CD4-positive, alpha-beta T cell treated with Interleukin-15 for 4 hours (primary cell): ENCODE measurements at places on chromosomes 1 and 21.

DNA sequence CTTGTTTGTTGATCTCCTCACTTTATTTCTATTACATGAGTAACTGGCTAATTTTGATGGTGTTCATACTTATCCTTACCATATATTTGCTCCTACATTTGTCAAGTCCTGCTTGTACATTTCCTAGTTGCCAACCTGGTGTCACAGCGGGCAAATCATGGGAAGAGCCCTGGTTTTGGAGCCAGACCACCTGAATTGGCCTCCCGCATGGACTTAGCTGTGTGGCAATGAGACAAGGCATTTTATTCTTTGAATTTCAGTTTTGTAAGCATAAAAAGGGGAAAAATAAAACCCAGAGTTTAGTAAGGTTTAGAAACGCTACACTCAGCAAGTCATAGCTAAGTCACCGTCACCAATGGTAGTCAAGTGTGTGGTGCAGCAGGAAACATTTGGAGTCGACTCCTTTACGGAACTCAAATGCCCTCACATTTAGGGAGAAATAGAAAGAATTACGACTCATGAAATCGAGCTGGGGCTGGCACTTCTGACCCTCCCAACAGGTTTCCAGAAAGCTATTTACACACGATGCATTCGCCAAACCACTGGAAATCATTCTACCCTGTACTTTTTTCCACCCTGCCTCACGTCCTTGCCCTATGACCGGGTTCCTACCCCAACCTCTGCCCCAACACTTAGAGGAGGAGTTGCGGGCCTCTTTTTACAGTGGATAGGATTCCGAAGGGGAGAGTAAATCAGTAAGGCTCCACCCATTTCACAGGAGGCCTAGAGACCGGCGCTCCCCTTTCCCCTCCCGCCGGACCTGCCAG, 492 bp upstream of the PGM1 start:
- no peak for DNase-seq

- no peak for DNase-seq
These were observed 36.7 kb upstream of the LHX4 start for GRCh38 chr1:180193141-180194047.

DNA sequence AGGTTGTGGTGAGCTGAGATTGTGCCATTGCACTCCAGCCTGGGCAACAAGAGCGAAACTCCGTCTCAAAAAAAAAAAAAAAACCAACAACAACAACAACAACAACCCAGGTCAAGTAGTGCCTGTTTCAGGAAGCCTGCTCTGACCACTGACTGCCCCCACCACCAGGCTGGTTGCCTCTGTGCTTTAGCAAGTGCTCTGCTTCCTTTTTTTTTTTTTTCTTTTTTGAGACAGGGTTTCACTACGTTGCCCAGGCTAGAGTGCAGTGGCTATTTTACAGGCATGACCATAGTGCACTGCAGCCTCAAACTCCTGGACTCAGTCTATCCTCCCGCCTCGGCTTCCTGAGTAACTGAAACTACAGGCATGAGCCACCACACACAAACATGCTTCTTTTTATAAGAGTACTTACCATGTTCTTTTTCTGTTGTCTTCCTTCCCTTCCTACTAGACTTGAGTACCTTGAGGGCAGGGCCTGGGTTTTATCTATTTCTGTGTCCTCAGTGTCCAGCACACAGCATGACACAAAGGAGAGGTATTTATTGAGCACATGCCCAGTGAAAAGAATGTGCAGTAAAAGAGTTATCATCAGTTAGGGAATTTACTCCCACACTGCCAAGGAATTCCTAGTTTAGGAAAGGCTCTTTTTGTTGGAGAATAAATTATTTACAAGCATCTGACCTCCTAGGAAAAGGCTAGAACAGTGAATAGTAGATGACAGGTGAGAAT, 9.9 kb upstream of the COA7 start:
- no peak for DNase-seq

DNA sequence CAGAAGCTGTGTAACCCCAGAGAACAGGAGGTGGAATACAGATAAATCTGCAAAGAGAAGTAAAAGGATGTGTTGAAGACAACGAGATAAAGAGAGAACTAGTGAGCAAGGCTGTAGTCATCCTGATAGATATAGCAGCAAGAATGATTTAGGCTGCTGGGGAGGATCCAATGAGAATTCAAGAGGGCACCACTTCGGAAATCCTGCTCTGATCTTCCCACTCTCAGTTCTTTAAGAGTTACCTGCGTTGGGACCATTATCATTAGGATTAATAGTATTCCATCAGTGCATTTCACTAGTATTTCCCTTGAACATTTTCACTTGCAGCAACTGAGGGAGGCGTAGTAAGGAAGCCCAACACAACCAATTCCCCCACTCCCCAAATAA, at the start of gene BRINP3:
TSS of gene BRINP3 (minus strand) at position 103 of the 387 bp plus-strand sequence.
- DNase-seq, result no peak

DNA sequence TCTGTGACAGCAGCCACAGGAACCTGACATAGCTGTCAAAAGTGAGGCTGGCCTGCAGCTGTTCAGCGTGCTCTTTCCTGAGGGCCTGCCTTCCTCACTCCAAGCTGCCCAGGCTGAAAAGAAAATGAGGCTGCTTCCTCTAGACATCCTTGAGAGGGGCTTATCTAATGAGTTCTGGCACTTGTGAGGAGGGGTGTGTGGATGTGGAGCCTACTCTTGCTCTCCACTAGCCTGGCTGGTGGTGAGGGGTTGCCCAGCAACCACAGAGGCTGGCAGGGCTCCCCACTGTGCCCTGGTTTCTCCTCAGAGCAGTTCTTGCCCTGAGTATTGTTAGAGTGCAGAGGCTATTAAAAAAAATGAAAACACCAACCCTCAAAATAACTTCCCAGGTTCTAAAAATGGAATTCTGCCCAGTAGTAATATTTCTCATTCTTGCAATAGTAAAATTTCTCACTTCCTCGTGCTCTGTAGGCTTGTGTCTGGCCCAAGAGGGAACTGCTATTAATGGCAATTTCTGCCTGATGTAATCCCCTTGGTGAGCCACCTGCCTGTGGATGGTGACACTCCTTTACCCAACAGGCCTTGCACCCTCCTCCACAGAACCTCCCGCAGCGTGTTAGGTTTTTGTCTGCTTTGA, 52.6 kb upstream of the EPS8L3 start:
- DNase-seq, result no peak

- DNase-seq, result no peak
These were observed 131.4 kb downstream of the ST6GALNAC5 start for GRCh38 chr1:76998582-76999223.

DNA sequence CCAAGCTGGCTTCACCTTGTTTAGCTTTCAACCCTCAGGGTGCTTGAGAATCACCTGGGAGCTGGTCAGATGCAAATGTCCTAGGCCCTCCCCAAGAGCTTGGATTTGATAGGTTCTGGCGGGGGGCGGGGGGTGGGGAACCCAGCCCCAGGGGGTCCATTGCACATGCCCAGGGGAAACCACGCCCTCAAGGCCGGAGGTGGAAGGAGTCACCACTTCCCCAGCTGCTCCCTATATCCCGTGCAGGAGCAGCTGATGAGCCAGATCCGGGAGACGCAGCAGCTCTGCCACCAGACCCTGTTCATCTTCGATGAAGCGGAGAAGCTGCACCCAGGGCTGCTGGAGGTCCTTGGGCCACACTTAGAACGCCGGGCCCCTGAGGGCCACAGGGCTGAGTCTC, 5.8 kb downstream of the TOR3A start:
- DNase-seq, result no peak

GRCh38 chr1:96980448-96980847, 258.9 kb downstream of the PTBP2 start:
- DNase-seq, result no peak

DNA sequence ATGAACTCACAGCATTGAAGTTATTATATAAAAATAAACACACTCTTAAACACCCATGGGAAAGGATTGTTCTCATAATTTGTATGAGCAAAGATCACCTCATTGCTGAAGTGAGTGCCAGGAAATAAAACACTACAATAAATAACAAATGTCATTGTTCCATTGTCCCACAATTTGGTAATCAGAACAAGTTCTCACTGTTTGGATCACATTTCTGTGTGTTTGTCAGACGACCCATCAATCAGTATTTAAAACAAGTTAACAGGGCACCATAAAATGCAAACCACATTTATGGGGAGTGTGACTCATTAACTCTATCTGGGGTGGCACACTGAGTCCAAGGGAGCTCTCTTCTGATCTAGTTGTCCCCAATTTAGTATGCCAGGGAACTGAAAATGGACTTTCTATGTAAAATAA, 124.5 kb downstream of the PTPRC start:
- DNase-seq, result no peak

GRCh38 chr1:41442697-41443251, 41.7 kb downstream of the EDN2 start:
- no peak for DNase-seq

- DNase-seq, result no peak
These were observed 54.1 kb downstream of the LUZP1 start for GRCh38 chr1:23114424-23115079.

- DNase-seq, result no peak
These were observed 3.9 kb upstream of the CLSTN1 start for GRCh38 chr1:9827558-9828185.

GRCh38 chr1:40532844-40533424, 1.5 kb downstream of the ZNF684 start:
- peak; percentile 44 for DNase-seq

DNA sequence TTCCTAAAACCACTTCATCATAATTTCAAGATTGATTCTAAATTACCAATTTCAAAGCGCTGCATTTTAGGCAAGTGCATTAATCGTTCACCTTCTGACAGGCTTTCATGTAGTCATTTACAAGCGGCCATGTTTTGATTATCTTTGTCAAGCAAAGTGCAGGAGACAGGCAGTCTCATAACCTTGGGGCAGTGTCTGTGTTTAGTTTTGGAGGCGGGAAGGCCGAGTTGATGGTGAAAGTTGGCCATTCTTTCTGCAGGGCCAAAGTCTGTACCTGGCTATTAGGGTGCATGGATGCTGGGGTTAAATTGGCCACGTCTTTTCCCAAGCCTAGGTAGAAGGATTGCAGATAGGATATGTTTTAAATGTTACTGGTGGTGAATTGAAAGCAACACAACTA, 2.9 kb downstream of the AGPAT3 start:
- no peak for DNase-seq

GRCh38 chr1:46041551-46041950, 90.9 kb downstream of the PIK3R3 start:
- DNase-seq, result no peak
